Karpas-422 (cell line): ENCODE measurements at places on chromosomes 13 and 19. TPM values are rescaled to one million over a fixed set of nuclear protein-coding genes. Genes with fewer than 3 reads are reported as not detected.

The FOSB gene
- total RNA-seq = 2.5 and 4.0 TPM in 2 replicates

The ZNF763 gene
- total RNA-seq = 3.2 and 9.2 TPM in 2 replicates

The PABPC3 gene
- total RNA-seq = 0.14 and 0.37 TPM in 2 replicates

The GJB6 gene
- total RNA-seq = not detected in 2 replicates

The DNAJC15 gene
- 77.1 and 79.8 TPM in 2 replicates for total RNA-seq

The FAM216B gene
- total RNA-seq = not detected in 2 replicates

The AZU1 gene
- total RNA-seq = not detected in 2 replicates

The CNFN gene
- total RNA-seq = not detected in 2 replicates

The SLC17A7 gene
- 0.47 and 0.63 TPM in 2 replicates for total RNA-seq

The PTOV1 gene
- 67.8 and 114 TPM in 2 replicates for total RNA-seq

DNA sequence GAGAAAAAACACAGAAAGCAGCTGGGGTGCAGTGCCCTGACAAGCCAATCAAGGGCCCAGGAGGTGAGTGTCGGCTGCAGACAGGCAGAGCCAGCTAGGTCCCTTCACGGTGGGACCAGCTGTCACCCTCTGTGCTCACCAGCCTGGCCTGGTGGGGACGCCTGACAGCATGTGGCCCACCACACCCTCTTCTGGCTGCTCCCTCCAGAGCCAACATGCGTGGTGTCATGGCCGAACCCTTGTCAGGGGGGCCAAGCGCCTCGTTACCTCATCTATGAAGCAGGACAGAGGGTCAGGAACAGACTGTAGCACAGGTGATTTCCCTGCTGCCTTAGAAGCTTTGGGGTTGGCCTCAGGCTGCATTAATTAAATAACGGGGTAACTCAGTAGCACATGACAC lies 40.0 kb upstream of the ISYNA1 start:
- DNase-seq = no peak

GRCh38 chr13:27709779-27710178 lies 82.5 kb upstream of the GSX1 start:
- no peak for DNase-seq

DNA sequence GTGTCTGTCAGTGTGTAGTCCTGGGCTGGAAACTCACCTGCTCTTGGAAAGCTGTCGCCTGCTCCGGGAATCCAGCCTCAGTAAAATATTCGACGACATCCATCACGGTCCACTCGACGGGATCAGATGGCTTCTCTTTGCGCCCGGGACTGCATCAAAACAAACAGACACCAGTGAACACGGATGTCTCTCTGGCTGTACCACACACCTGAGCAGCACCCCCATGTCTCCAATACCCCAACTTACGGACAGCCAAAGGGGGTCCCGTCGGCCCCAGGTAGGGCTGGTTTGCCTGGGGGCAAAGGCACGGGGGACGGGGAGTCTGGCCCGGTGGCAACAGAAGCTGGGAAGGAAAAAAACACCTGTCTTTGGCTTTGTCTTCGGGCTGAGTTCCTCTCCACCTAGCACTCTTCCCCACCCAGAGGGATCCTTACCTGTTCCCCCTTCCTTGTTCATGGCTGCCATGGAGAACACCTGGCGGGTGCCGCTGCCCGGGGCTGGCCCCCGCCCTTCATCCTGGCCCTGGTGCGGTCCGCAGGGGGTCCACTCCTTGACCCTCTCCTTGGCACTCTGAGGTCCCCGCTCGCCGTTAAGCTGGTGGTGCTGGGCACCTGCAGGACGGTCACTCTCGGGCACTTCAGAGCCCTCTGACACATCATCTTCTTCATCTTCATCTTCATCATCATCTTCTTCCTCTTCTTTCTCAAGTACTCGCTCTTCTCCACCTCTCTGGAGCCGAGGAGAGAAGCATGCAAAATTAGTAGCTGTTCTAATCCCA lies 1.7 kb downstream of the SAMD1 start:
- DNase-seq = peak; percentile 38

DNA sequence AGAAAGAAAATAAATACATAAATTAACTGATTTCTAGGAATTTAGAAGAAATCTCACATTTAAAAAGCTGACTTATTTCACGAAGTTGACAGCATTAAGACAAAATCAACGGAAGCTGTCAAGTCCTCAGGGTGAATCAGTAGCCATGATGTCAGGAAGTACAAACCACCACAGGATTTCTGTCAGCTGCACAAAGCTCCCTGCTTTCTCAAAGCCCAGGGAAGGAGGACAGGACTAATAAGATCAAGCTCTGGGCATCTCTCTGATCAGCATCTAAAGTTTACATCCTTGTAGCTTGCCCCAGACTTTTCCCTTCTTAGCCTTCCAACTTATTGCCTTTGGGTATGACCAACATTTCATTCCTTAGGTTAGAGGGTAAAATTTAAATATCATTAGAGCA lies 9.4 kb downstream of the DCT start:
- no peak for DNase-seq

DNA sequence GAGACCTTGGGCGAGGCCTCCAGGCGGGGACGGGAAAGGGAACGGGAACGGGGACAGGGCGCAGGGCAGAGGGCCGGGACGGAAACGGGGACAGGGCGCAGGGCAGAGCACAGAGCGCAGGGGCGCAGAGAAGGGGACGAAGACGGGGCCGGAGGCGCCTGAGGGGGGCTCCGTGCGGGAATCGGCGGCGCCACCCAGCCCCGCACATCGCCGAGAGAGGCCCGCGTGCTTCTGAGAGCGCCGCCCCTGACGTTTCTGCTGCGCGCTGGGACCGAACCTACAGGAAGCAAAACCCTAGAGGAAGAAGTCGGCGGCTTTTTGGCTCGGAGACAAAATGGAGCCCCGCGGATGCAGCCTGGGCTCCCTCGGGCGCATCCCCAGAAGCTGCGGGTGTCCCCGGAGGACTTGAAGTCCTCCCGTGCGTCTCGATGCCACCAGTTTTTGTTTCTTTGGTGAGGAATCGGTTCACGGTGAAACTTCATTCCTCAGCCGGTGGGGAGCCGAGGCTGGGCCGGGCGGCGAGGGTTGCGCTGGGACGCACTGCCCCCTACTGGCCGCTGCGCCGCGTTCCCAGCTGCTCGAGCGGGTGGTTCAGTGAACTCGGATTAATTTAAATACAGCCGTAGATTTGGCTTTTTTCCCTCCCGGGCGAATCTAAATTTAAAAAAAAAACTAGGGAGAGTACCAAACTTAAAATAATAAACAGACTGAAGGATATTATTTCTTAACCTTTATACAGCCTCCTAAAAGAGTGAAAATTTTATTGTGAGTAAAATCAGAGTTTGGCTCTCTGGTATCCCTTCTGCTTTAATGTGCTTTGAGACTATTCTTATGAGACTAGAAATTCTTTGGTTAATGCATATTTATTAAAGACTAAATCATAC lies 350.0 kb upstream of the ARGLU1 start:
- peak; percentile 83 for DNase-seq

- DNase-seq = no peak
Measured at GRCh38 chr13:21834521-21834920, 163.6 kb downstream of the FGF9 start.

DNA sequence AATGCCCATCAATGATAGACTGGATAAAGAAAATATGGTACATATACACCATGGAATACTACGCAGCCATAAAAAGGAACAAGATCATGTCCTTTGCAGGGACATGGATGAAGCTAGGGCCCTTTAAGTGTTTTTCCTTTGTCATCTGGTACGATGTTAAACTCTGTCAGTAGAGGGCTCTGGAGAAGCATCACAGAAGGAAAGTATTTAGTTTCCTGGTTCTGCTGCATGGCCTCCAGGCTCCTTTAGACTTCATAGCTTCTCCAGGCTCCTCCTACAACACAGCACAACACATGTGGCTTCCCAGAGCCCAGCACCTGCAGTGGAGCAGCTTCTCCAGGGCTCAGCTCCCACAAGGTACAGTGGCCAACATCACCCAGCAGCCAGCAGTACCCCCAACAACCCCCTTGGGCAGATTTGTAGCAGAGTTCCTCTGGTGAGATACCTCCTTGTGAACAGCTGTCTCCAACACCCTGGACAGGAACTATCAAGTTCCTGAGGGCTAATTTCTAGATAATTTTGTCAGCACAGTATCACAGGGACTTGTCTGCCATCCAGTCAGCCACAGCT lies 63.4 kb downstream of the KCTD12 start:
- DNase-seq = peak; percentile 67

DNA sequence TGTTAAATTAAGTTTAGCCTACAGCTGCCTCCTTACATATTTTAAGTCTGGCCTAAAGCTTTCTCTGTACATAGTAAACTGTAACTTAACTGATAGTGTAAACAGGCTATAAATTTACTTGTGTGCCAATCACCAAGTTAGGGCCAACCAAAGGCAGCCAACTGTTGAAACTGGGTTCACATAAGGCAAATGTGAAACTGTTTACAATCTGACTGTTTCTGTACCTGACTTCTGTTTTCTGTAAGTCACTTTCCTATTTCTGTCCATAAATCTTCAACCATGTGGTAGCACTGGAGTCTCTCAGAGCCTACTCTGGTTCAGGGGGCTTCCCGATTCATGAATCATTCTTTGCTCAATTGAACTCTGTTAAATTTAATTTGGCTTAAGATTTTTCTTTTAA lies 103.1 kb downstream of the RAP2A start:
- DNase-seq = no peak

GRCh38 chr19:16153582-16154336 lies 10.3 kb downstream of the HSH2D start:
- peak; percentile 78 for DNase-seq

- no peak for DNase-seq
Measured at GRCh38 chr13:113849546-113849945, 14.3 kb downstream of the GAS6 start.

GRCh38 chr13:112851107-112852038 lies 117.6 kb upstream of the MCF2L start:
- DNase-seq = no peak

DNA sequence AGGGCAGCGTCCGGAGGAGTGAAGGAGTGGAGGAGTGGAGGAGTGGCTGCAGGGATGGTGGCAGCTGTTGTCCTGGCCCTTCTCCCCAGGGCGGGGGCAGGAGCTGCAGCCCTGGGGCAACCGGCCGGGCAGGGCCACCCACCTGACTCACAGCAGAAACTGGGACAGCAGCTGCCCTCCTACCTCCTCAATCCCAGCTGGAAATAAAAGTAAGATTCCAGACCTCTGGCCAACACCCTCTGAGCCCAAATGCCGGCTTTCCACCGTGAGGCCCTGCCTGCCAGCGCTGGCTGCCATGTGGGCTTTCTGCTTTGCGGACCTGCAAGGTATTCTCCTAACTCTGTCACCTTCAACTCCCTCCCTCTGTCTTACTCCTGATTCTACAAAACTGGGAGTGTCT lies 3.3 kb upstream of the CLPP start:
- DNase-seq = no peak

- DNase-seq = no peak
Measured at GRCh38 chr19:44204772-44205171, 7.6 kb upstream of the ZNF227 start.

DNA sequence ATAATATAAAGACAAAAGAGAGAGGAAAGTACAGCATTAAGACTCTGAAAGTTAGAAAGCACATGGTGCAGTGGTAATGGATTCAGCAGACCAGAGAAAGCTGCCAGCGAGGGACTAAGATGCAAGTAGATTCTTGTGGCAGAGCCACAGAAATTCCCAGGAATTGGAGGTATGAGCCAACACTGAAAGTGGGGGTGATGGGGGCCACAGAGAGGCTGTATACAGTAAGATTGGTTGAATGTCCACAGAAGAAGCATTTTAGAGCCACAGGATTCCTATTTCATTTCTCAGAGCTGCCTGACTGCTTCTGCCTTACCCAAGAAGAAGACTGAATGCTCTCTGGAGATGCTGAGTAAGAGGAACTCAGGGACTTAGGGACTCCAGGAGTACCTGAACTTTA lies 295.0 kb downstream of the LMO7 start:
- DNase-seq = no peak

DNA sequence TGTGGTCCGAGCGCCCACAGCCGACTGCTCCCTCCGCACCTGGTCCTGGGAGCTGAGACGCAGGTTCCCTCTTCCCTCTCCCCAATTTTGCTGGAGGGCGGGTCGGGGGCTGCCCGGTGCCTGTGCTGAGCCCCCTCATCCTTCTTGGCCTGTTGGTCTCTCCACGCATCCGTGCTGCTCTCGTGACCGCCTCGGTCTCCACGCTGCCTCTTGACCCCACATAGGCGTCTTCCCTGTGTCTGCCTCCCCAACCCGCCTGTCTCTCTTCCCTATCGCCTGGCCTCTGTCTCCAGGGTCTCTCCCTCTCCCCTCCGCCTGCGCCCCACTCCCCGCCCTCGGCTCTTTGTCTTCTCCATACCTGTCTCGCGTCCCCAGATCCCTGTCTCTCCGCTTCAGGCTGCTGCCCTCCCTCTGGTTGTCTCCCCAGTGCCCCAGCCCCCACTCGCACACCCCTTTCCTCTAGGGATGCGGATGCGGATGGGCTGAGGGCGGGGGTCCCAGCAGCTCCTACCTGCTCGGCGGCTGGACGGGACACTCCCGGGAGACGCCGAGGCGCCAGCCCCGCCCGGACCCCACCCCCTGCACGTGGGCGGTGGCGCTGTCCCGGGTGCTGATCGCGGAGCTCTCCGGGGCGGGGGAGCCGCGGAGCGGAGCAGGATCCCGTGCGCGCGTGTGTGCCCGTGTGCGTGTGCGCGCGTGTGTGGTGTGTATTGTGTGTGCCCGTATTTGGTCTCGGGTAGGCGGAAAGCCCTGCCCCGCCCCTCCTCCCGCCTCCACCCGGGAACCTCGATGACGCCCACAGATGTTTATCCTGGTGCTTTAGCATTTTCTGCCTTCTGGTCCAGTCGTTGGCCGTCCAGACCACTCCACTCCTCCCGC lies at the start of gene SYT5:
Gene SYT5, minus strand, starts transcription at position 684 of the 879 bp plus-strand sequence. CDS start 1,248 bp downstream, outside the sequence.
- DNase-seq = peak; percentile 90

- DNase-seq = peak; percentile 1
Measured at GRCh38 chr19:15138427-15138826, 31.2 kb downstream of the SYDE1 start.

GRCh38 chr19:38908911-38909310 lies 3.1 kb downstream of the CCER2 start:
- DNase-seq = no peak

- no peak for DNase-seq
Measured at GRCh38 chr13:20717581-20718542, 14.4 kb downstream of the IL17D start.

GRCh38 chr13:87122551-87122950 lies 548.6 kb upstream of the SLITRK5 start:
- no peak for DNase-seq

GRCh38 chr19:3154957-3155736 lies 19.3 kb downstream of the GNA15 start:
- peak; percentile 86 for DNase-seq
